ENCODE measurements at places on chromosomes 6 and 20.
A peak's percentile ranks its signal among the peaks of the same experiment; 100 is the strongest.

- no peak for DNase-seq
Observed at GRCh38 chr6:106124015-106124414, 37.9 kb downstream of the PRDM1 start.

- no peak for DNase-seq
Observed at GRCh38 chr6:99579781-99580180, 11.3 kb upstream of the CCNC start.

GRCh38 chr6:143451531-143451930, 926 bp downstream of the PEX3 start:
- DNase-seq, result no peak

GRCh38 chr6:144756469-144756868, 471.3 kb downstream of the UTRN start:
- no peak for DNase-seq

DNA sequence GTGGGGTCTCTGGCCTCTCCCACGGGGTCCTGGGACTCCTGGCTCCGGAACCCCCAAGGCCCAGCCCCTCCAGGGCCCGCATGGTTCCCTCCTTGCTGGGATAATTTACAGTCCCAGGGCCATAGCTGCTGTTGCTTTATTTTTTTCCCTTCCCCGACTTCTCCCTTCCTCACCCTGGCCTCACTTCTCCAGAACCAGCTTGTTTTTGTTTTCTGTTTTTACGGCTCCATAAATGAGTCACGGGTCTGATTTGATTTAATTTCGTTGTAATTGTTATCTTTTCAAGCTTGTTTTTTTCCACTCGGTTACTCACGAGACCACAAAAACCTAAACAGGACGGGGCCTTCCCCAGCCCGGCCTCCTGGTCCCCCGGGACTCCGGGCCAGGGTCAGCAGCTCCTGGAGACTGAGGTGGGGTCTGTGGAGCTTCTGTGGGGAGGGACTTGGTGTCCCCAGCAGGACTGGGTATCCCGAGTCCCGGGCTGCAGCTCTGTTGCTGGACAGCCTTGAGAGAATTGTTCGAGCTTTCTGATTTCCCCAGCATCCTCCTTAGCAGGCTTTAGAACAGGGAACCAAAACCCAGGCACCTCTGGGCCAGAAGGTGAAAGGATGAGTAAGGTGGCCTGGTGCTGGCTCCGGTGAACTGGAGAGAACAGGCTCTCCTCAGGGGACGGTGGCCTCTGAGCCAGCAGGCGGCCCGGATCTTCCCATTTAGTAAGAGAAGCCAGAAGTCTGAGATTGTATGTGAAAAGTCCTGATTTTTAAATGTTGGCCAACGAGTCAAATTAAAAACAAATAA, 94.9 kb downstream of the CEBPB start:
- DNase-seq, result no peak

- no peak for DNase-seq
Observed at GRCh38 chr6:91088515-91088914, 501.6 kb upstream of the MAP3K7 start.

DNA sequence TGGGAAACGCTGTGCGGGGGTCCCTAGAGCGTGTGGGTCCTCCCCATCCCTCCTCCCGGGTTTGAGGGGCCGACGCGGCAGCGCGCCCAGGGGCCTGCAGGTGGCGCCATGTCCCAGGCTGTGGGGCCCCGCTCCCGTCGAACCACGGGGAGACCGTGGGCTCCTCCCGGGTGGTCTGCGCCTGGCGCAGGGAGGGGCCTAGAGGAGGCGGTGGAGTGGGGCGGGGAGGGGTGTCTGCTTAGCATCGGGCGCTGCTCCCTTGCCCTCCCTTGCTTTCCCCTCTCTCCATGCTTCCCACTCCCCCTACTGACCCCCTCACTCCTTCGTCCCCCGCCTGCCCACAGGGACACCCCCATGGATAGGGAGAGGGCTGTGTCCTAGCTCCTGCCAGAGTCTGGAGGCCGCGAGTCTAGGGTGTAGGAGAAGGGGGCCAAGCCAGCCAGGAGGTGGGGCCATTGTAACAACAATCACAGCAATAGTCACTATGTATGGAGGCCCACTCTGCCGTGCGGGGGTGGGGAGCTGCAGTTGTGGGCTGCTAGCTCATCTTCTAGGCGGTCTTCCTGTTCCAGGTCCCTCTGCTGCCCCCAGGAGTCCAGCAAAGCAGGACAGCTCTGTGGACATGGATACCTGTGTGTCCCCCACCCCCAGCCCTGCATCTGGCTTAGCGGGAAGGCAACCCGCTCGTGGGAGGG, 51.7 kb downstream of the CHMP4B start:
- peak; percentile 19 for DNase-seq

- DNase-seq, result no peak
Observed at GRCh38 chr20:53760025-53760441, 166.4 kb upstream of the ZNF217 start.

- DNase-seq, result no peak
Observed at GRCh38 chr20:12936020-12936419, 72.8 kb upstream of the SPTLC3 start.

- no peak for DNase-seq
Observed at GRCh38 chr6:83432636-83433035, 1.8 kb upstream of the ME1 start.

- no peak for DNase-seq
Observed at GRCh38 chr6:17994019-17994418, 6.6 kb upstream of the KIF13A start.

DNA sequence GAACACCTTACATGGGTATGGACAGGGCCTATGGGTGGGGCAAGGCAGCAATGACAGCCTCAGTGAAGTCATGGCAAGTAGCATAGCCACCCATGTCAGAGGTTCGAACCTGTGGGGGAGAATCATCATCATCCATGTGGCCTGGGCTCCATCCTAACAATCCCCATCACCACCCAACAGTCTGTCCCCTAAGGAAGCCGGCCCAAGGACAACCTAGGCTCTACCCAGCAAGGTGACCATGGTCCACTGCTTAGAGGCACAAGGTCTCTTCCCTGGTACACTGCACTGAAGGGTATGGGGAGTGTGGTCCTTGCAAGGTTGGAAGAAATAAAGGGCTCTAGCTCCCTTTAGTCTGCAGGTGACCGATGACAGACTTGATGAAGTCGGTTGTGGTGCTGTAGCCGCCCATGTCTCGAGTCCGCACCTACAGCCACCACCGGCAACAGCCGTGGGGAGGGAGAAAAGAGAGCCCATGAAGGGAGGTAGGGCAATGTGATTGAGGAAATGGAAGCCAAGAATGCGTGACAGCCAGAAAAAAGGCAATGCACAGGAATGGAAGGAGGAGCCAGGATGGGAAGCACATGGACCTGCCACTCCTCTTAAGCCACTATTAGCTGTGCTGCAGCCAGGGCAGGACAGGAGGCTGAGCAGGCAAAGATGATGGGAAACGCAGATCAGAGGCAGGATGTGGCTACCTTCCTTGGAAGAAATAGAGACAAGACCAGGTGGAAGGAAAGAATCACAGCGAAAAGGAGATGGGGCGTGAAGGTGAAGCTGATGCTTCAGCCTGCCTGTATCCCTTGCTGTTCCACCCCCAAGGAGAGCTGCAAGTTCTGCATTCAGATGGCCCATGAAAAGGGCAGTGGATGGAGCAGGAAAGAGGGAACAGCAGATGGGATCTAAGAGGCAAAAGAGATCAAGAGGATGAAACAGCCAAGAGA, 5.3 kb downstream of the IDH3B start:
- peak; percentile 17 for DNase-seq

- DNase-seq, result no peak
Observed at GRCh38 chr20:58432186-58432954, 43.3 kb downstream of the VAPB start.

GRCh38 chr6:95723638-95724037, 146.3 kb downstream of the MANEA start:
- DNase-seq, result no peak

DNA sequence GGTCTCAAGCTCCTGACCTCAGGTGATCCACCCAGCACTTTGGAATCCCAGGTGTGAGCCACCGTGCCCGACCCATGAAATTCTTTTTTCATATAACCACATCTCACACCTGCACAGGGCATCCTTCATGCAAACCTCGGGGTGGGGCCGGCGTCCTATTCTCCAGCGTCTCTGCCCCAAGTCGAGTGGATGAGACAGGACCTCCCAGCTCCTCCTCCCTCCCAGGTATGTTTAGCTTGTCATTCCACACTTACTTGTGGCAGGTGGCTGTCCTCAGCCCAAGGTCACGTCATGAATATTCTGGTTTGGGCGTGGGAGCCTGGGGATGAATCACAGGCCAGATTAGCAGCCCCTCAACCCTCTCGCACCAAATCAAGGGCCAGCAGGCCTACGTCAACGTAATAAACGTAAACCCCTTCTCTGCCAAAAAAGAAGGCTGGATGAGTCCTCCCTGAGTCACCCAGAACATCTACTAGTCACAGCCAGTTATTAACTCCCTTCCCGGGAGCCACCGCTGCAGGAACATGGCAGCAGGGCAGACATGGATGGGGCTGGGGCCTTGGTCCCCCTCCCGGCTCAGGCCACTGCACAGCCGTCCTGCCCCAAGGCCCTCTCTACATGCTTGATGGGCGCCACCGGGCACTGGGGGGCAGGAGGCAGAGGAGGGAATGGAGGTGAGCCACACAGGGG, 91.7 kb downstream of the YTHDF1 start:
- no peak for DNase-seq

- no peak for DNase-seq
Observed at GRCh38 chr20:12180107-12180661, 262.5 kb downstream of the BTBD3 start.

- DNase-seq, result no peak
Observed at GRCh38 chr6:90462102-90462501, 124.8 kb downstream of the MAP3K7 start.

Data from ACHN (cell line).